ENCODE measurements at places on chromosomes 1 and 21.

- DNase-seq: no peak
Measured at GRCh38 chr1:164918140-164918539, 359.2 kb downstream of the PBX1 start.

- DNase-seq: no peak
Measured at GRCh38 chr21:27132266-27132665, 165.4 kb upstream of the ADAMTS5 start.

DNA sequence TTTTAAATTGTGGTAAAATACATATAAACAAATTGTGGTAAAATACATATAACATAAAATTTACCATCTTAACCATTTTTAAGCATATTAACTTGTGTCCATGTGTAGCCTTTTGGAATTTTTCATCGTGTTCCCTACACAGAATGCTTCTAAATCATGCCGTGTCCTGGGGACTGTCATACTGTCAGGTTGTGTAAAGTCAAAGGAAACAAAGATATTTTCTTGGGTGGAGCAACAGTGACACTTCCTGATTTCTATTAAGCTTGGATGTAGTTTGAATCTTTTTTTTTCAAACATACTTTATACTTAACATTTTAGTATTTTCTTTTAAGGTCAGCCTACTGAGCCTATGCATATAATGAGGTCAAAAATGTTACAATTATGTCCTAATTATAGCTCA is 32.3 kb downstream of the DOP1B start:
- no peak for DNase-seq

DNA sequence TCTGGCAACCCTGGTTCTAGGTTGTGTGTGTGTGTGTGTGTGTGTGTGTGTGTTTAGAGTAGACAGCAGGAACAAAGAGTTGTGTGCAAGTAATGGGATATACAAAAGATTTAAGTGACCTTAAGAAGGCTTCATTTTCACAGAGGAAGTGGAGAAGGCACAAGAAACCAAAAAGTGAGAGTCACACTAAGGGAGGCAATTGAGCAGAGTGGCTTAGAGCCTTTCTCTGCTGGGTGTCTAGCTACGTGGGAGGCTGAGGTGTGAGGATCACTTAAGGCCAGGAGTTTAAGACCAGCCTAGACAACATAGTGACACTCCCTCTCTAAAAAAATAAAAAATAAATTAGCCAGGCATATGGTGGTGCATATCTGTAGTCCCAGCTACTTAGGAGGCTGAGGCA is 44.4 kb upstream of the HAO2 start:
- DNase-seq: no peak

- DNase-seq: no peak
Measured at GRCh38 chr1:242556276-242556675, 31.8 kb upstream of the PLD5 start.

DNA sequence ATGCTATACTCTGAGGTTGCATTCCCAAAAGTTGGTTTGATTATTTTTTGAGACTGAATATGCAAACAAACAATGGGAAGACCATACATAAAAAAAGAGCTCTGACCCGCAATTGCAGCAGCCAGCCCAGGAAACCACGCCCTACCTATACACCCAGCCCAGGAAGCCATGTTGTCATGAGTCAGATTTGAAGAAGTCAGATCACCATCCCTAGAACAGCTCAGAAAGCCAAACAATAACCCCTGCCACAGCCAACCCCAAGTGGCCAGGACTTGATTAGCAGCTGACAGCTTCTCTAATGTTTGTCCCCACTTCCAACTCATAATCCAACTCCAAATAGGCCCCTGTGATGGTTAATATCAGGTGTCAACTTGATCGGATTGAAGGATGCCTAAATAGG is 621.9 kb downstream of the NPHP4 start:
- DNase-seq: no peak

- DNase-seq: no peak
Measured at GRCh38 chr1:84686223-84686622, 4.0 kb downstream of the SSX2IP start.

- DNase-seq: peak; percentile 25
Measured at GRCh38 chr1:212606395-212607205, 2.0 kb upstream of the ATF3 start.

DNA sequence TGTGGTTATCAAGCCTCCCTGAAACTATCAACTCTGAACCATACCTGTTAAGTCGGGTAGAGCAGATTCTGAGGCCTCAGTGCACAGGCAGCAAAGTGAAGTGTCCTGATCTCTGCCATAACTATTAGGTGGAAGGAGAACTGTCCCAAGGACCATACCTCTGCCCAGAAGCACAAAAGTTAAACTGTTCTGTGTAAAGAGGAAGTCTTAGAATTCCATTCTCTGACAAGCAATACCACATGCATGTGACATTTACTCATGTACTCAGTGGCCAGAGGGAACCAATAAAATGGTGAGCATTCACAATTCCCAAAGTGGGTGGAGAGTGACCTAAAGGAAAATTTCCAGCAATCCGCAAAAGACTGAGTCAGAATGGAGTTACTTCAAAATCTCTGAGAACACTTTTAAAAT is 61.0 kb downstream of the TOR3A start:
- DNase-seq: no peak

- DNase-seq: no peak
Measured at GRCh38 chr1:108592030-108592759, 32.3 kb downstream of the EEIG2 start.

- DNase-seq: no peak
Measured at GRCh38 chr1:3031401-3032221, 10.3 kb downstream of the ACTRT2 start.

DNA sequence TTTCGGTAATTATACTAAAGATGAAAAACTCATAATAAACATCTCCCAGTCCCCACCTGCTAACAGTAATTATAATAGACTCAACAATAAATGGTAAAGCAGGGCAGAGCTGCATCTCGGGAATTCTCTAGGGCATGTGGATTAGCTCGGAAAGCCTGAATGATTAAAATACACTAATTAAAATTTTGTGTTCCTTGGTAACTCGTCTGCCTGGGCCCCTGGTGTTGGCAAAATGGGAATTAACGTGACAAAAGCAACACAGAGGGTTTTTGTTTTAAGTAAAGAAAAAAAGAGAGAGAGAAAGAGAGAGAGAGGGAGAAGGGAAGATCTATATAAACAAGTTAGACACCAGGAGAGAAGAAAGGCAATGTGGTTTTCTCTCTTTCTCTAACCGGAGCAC is 62.1 kb downstream of the CASZ1 start:
- DNase-seq: no peak

- no peak for DNase-seq
Measured at GRCh38 chr21:22536509-22536908, 1538.3 kb downstream of the NCAM2 start.

GRCh38 chr1:232123775-232124659 is 497.4 kb downstream of the DISC1 start:
- no peak for DNase-seq

GRCh38 chr1:117341123-117341522 is 26.1 kb upstream of the MAN1A2 start:
- DNase-seq: no peak

GRCh38 chr1:1418464-1419362 is 2.4 kb downstream of the ANKRD65 start:
- no peak for DNase-seq

GRCh38 chr1:149915429-149916192 is 2.0 kb downstream of the SV2A start:
- no peak for DNase-seq

- DNase-seq: no peak
Measured at GRCh38 chr1:222772996-222773379, 36.0 kb downstream of the FAM177B start.

DNA sequence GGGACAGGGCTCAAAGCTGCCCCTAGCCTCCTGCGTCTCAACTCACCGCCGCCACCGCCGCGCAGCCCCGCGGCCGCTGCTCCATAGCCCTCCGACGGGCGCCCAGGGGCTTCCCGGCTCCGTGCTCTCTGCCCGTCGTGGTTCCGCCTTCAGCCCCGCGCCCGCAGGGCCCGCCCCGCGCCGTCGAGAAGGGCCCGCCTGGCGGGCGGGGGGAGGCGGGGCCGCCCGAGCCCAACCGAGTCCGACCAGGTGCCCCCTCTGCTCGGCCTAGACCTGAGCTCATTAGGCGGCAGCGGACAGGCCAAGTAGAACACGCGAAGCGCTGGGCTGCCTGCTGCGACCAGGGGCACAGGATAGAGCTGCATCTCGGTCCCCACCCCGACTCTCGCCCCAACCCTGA is at the start of gene TNFRSF25:
TSS of gene TNFRSF25 (minus strand) at position 151 of the 400 bp plus-strand sequence. CDS start at position 85, 66 bp downstream.
- peak; percentile 57 for DNase-seq

DNA sequence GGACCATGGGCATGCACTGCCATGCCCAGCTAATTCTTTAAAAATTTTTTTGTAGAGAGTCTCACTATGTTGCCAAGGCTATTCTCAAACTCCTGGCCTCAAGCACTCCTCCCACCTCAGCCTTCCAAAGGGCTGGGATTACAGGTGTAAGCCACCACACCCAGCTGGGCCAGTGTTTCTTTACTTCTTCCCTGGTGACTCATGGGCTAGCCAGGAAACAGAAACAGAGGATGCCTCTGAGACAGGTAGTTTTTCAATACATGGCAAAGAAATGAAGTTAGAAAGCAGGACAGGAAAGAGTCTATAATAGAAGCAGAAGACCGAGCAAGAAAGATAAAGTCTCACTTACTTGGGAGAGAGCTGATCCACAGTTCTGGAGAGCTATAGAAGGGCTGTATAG is 7.6 kb upstream of the C1orf74 start:
- DNase-seq: no peak

DNA sequence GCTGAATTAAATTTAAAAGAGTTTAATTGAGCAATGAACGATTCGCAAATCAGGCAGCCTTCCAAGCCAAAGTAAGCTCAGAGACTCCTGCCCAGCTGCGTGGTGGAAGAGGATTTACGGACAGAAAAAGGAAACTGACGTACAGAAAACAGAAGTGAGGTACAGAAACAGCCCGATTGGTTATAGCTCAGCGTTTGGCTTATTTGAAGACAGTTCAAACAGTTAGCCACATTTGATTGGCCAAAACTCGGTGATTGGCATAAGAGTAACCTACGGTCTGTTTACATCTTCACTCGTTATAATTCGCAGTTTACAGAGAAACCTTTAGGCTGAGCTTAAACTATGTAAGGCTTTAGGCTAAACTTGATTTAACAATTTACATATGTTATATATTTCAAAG is 46.9 kb downstream of the CR1L start:
- DNase-seq: no peak

GRCh38 chr1:89609781-89610456 is 23.0 kb upstream of the LRRC8C start:
- DNase-seq: peak; percentile 47

DNA sequence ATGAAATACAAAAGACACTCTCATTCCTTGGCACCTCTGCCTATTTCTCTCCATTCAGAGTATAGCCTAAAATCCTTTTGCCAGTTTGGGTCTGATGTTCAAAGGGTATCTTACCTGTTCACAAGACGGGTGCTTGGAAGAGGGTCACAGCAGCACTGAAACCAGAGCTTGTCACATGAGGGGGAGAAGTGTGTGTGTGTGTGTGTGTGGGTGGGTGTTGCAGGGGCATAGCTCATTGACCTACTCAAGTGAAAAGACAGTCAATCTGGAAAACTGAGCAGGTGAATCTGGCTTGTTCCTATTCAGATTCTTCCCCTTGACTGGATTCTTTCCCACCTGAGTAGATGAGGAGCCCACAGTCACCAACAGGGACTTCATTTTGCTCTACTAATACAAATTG is 63.9 kb downstream of the KCTD3 start:
- no peak for DNase-seq
